ENCODE measurements at places on chromosomes 7 and 10. TPM values are rescaled to one million over a fixed set of nuclear protein-coding genes. Genes with fewer than 3 reads are reported as not detected.

PCLO gene
- total RNA-seq, result 2.6 TPM

DNA sequence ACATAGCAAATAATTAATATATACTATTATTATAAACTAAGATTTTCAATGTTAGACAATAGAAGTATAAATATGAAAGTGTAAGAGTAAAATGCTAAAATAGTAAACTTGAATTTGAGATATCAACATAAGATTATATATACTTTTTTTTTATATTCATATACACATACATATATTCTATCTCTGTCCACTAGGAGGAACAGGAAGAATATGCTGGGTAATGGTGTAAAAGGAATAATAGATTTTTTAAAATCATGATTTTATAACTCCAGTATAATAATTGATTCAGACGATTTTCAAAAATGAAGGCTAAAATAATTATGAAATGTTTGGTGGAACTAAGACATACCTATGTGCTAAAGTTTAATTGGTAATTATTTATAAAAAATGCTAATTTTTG lies 37.7 kb downstream of the AGMO start:
- no peak for DNase-seq

DNA sequence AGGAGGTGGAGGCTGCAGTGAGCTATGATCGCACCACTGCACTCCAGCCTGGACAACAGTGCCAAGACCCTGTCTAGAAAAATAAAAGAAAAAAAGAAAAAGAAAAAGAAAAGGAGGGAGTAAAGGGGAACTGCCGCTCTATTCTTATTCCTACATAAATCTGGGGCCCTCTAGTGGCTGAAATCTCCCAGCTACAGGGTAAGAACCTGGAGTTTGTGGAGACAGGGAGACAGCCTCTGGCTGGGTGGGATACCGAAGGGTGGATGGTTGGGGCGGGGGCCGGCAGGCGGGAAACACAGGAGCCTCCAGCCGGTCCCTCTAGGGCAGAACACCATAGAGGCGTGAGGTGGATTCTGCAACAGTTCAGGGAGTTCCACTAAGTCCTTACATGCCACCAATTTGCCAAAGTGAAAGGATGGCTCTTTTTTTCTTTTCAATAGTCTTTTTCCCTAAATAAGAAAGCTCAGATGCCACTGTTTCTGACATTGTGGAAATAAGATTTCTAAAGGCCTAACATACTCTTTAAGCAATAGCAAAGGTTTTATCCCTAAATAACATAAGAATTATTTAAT lies 117.3 kb downstream of the SVIL start:
- no peak for DNase-seq

GRCh38 chr7:130893441-130893894 lies 159.5 kb upstream of the KLF14 start:
- no peak for DNase-seq

- no peak for DNase-seq
These were observed 16.8 kb upstream of the DNAH11 start for GRCh38 chr7:21526007-21526406.

Data from esophagus muscularis mucosa (tissue), 4 donors.